NCI-H146 (cell line): ENCODE measurements at places on chromosomes 2 and 18.
A peak's percentile ranks its signal among the peaks of the same experiment; 100 is the strongest.

GRCh38 chr18:63788447-63789096 lies 13.4 kb downstream of the SERPINB7 start:
- DNase-seq, result no peak

DNA sequence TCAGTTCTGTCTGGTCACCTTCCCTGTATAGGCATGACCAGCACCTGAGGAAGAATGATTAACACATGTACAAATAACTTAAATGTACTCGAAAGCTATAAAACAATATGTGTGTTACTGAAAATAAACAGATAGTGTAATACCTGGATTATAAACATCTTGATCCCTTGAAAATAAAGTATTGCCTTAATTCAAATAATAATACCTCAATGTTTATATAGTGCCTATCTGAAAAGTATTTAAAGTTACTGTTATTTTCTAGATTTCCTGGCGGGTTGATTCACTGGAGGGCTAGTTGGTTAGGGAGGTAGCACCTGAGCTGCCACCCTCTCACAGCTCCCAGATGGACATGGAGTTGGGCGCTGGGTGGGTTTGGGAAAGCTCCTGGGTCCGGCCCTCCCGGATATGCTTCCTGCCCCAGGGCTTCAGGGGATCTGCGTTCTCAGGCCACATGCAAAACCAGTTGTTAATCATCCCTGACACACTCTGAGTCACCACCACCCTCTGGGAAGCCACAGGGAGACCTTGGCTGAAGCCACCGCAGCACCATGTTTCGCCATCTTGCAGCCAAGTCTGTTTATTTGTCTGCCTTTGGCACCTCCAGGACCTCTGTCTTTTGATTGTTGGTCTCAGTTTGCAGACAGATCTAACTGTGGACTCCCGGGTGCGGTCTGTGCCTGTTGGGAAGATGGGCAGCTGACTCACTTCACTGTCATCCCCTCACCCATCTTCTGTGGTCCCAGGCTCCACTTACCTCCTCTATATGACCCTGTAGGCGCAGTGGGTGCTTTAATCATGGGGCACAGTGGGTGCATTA lies 35.3 kb downstream of the RAB31 start:
- peak; percentile 18 for DNase-seq

- no peak for DNase-seq
These were observed 256.4 kb downstream of the BCL2 start for GRCh38 chr18:63063171-63063570.

- DNase-seq, result peak; percentile 94
These were observed 806 bp upstream of the MYT1L start for GRCh38 chr2:2331881-2332280.

DNA sequence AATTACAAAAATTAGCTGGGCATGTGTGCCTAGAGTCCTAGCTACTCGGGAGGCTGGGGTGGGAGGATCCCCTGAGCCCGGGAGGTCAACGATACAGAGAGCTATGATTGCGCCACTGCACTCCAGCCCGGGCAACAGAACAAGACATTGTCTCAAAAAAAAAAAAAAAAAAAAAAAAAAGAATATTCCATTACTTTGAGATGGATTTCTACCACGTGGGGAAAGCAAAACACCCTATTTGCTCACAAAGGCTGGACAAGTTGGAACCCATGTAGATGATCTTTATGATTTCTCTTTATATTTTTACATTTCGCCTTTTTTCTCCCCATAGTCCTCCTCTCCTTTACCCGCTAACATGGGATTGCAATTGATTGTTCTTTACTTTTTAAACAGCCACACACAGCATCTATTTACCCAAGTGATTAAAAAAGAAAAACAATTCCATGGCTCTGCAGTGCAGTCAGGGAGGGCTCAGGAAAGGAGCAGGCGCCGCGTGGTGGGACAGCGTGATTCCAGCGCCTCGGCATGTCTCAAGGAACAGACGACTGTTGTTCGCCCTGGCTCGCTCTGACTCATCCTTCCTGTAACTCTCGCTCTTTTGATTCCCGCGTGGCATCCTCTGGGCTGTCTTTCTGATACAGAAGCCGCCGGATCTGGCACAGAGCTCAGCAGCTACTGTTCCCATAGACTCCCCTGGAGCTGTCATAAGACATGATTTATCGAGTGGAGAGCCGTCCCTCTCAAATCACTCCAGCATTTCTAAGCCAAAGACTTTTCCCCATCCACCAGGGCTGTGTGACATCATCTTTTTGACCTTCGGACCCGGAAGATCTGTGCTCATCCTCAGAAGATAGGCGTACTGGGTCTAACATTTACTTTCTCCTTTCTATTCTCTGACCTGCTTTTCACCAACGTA lies 230.4 kb upstream of the AGAP1 start:
- peak; percentile 3 for DNase-seq

- DNase-seq, result no peak
These were observed 61.0 kb downstream of the CDCA7 start for GRCh38 chr2:173415431-173416381.

- peak; percentile 70 for DNase-seq
These were observed at the start of gene SCN2A for GRCh38 chr2:165239230-165239629. SCN2A (plus strand) TSS chr2:165239414; CDS start chr2:165295824, 56,410 bp downstream.

GRCh38 chr2:162113088-162113775 lies 38.8 kb downstream of the GCG start:
- DNase-seq, result no peak

DNA sequence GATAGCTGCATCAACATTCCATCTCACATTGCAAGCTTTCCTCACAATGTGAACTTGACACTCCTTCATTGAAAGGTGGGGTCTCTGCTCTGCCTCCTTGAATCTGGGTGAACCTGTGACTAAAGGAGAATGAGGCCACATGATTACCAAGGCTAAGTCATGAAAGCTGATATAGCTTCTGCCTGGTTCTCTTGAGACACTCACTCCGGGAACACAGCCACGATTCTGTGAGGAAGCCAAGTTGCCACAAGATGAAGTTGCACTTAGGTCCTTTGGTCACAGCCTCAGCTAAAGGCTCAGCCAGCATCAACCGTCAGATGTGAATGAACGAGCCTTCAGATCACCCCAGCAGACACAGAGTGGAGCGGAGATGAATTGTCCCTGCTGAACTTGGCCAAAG lies 94.7 kb upstream of the FAM136A start:
- no peak for DNase-seq
